SW 1271 (cell line): ENCODE measurements at places on chromosomes 5 and 9.

- no peak for DNase-seq
Observed at GRCh38 chr5:32095261-32095671, 78.9 kb downstream of the GOLPH3 start.

DNA sequence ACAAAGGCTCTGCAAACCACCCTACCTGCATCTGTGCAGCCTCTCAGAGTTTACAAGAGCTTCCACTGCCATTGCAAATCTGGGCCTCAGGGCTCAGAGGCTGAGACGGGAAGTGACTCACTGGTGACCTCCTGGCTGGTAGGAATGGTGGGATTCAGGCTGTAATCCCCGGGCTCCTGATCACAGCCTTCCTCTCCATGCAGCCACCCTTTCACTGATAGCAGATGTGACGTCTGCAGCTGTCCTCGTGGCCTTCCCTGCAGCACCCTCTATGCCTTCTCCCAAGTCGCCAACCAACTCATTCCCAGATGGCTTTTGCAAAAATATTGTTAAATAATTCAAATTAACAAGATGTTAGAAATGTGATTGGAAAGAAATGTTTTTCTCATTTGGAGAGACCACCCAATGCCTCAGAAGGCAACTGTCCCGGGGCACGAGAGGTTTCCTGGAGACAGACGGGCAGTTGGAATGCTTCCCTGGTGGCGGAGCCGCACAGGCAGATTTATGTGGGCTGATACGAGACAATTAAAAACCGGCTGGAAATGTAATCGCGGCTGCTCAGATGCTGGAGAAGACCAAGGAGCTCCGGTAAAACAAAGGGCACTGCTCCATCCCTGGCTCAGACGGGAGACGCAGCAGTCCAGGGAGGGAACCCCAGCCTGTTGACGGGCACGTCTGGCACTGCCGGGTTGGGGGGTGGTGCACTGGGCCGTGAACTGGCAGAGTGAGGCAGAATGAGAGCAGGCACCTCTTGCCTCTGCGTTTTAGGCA lies 34.4 kb upstream of the SLC25A51 start:
- DNase-seq = peak; percentile 34

DNA sequence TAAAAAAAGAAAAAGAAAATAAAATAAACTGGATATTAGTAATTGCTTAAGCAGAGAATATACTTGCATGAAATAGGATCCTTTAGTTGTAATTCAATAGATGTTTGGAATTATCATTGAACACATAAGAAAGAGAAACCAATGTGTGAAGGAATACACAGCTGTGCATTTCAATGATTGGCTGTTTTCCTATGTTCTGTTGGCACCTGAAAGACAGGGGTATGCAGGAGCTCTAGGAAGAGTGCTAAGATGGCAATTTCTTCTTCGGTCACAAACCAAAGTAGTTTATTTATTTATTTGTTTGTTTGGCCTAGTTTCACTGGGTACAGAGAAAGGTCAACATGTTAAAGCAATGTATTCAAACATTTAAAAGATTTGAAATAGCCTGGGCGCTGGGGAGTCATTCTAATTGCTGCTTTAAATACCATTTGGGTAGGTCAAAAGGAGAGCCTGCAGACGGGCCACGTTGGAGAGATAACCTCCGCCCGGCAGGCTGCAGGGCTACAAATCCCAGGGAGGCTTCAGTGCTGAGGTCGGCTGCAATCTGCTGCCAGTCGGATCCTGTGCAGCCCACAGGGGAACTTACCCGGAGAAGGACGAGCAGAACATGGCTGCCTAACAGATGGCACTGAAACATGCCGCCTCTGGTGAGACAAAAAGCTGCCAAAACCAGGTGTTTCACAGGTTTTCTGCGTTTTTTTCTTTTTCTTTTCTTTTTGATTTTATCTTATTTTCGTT lies 154.2 kb upstream of the TYRP1 start:
- DNase-seq = no peak

DNA sequence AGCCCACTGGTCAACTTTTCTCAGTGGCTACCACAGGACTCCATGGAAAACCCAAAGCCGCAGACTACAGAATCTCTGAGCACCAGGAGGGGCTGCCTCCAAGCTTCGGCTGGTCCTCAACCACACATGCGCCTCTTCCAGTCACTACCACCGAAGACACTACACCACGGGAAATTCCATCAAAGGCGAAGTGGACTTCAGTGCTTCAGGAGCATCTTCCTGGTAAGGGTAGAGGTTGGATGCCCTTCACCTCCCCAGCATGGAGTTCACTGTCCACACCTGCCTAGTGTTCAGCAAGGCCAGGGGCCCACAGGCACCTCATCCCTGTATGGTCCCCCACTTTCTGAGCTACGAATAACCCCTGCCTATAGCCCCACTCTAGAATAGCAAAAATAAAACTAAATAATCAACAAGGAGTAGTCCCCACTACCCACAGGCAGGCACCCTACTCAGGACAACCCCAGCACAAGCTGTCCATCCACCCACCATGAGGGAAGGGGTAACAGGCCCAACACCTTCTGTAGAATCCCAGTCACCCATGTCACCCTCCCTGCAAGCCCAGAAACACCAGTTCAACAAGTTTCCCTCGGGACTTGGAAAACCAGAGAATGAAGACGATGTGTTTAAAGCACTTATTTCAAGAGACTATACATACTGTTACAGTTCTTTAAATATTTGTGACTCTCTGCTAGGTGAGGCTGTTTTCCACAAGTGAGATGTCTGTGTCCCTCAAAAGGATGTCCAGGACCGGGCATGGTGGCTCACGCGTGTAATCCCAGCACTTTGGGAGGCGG lies 2.6 kb downstream of the VDAC1 start:
- DNase-seq = no peak

- DNase-seq = no peak
Observed at GRCh38 chr9:33416996-33417395, 14.6 kb upstream of the AQP7 start.

DNA sequence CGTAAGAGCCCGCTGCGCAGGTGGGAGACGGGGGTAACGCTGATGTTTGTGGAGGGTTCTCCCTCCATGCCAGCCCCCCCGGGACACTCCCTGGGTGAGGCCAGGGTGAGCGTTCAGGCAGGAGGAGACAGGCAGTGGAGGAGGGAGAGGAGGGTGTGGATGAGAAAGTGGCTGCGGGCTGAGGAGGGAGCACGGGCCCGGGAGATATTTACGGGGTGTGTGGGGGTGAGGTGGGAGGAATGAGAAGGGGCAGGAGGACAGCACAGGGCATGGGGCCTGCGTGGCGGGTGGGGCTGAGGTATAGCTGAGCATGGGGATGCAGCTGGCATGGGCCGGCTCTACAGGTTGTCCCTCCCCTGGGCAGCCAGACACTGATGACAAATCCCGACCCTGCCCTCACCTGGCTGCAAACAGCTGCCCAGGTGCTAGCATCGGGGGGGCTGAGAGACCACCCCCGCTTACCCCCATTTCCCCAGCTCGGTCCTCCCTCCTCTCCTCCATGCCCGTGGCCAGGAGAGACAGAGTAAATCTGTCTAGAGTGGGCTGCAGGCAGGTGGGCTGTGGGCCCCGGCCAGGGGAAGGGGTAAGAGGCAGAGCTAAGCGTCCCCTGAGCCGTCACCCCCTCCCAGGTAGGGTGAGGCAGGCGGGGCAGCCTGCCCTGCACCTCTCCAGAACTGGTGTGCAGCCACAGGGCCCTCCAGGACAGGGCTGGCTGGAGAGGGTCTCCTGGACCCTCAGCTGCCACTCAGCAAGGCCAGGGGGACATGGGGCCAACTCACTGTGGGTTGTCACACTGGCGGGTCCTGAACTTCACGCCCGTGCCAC lies 79.2 kb downstream of the ZNF354C start:
- no peak for DNase-seq

DNA sequence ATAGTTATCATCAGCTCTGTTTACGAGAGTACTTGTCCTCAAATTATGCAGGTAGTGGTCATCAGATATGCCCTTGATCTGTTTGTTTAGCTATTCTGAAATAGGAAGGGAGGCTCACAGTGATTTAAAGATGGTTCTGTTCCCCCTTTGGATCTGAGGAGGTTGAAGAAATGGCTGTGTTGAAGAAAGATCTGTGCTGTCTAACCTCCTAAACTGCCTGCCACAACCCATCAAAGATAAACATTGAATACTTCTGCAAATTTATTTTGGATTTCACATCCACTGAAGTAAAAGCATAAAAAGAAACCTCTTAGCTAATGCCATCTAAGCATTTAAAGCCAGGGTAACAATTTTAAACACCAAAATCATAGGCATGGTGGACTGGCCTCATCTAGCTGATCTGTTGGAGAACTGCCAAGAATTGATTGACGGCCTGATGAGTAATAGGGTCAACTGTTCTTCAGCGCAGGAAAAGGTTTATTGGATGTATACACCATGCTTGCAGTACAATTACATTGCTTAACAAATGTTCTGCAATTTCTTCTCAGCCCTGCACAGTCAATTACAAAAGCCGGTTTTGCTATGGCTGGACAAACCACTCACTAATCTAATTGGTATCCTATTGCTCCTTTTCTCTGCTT lies 97.6 kb downstream of the SEMA6A start:
- DNase-seq = no peak

GRCh38 chr5:137896560-137896959 lies 7.3 kb downstream of the PKD2L2 start:
- DNase-seq = no peak

GRCh38 chr5:96297867-96298266 lies 135.2 kb downstream of the PCSK1 start:
- no peak for DNase-seq

DNA sequence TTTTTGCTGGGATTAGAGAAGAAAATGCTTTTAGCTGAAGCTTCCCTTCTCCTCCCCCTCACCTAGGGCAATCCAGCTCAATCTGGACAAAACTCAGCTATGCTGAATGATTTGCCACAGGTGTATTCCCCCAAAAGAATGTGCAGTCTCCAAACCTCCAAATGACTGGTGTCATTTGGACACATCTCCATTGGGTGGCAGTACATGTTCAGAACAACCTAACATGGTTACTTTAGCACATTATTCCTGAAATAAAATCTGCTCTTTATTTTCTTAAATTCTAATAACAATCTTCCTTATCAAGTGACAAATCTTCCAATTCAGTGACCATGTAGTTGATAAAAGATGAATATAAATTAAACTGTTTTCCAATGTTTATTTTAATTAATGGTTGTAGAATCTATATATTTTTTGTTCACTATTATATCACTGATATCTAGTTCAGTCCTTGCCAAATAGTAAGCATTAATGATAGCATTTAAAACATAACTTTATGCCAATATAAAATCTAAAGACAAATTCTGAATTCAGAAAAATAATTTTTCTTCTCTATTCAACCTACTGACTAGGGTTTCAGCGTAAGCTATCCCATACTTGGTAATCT lies 61.3 kb upstream of the MOCS2 start:
- DNase-seq = peak; percentile 15

- DNase-seq = no peak
Observed at GRCh38 chr9:91949392-91949945, 559 bp downstream of the ROR2 start.

GRCh38 chr9:115945009-115945431 lies 208.6 kb upstream of the PAPPA start:
- no peak for DNase-seq

GRCh38 chr5:154384480-154385235 lies 61.1 kb upstream of the SAP30L start:
- DNase-seq = no peak

- DNase-seq = no peak
Observed at GRCh38 chr9:26013199-26013598, 335.0 kb upstream of the TUSC1 start.

- DNase-seq = no peak
Observed at GRCh38 chr5:179154346-179154990, 94.3 kb downstream of the ZNF354C start.

DNA sequence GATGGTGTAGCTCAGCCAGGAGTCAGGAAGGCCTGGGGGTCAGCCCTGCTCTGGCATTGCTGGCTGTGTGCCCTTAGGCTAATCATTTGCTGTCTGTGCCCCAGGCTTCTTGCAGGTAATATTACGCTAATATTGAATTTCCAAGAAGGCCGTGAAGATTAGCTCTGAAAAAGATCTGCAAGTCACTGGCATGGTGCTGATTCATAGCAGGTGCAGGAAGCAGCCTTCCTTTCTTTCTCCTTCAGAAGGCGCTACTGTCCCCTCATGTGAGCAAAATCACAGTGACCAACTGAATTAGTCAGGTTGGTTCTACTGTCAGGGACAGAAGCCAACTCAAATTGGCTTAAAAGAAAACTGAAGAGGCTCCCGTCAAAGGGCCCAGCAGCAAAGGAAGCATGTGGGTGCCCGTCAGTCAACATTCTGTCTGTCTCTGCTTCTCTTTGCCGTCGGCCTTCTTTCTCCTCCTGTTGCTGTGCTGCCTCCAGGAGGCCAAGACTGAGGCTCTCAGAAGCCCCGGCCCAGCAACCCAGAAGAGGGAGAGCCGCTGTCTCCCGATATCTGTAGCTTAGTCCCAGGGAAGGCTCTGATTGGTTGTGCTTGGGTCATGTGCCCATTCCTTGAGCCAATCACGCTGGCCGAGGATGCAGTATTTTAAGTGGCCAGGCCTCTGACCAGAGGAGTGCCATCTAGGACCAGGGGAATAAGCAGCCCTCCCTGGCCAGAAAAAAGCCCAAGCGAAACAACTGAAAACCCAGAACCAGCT lies 67.8 kb upstream of the NEURL1B start:
- DNase-seq = no peak

GRCh38 chr9:114779352-114779845 lies 26.4 kb downstream of the TNFSF15 start:
- DNase-seq = peak; percentile 10

- no peak for DNase-seq
Observed at GRCh38 chr5:10421896-10422691, 19.6 kb upstream of the ROPN1L start.

DNA sequence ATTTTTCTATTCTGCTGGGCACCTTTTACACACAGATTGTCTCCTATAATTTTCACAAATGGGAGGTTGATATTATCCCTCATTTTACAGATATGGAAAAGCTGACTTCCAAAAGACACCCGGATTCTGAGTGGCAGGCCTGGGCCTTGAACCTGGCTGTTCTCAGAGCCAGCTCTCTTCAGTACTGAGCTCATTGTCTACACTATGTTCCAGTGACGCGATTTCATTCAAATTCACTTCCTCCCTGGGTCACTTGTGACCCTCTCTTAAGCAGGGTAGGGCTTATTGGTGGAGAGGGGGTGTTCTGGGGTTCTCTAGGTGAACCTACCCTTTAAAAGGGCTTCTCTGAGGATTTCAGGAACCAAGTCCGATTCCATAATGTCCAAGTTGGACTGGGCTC lies 70.2 kb downstream of the ANKRD33B start:
- DNase-seq = no peak

DNA sequence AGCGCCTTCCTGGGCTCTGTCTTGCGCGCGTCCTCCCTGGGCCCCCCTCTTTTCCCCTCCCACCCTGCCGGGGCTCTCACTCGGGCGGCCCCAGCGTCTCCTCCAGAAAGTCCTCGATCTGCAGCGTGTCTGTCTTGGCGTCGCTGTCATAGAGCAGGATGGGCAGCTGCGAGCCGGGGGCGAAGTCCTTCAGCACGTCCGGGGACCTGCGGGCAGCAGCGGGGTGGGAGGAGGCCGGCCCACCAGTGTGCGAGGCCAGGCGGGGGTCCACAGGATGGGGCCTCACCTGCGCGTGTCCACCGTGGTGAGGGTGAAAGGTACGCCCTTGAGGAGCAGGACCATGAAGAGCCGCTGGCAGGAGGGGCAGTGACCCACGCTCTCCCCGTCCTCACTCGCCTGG lies 1.0 kb downstream of the CLIC3 start:
- DNase-seq = no peak
